ENCODE measurements at places on chromosomes 5 and 9. TPM values are rescaled to one million over a fixed set of nuclear protein-coding genes. Genes with fewer than 3 reads are reported as not detected.

PCDHGB6 gene
- total RNA-seq = 59.8 TPM

TNC gene
- total RNA-seq = 34.5 TPM

NEUROG1 gene
- total RNA-seq = 222 TPM

GLDC gene
- total RNA-seq = 42.9 TPM

TIFAB gene
- total RNA-seq = not detected

CDX1 gene
- not detected for total RNA-seq

FGFR4 gene
- 5.2 TPM for total RNA-seq

PCDHB5 gene
- total RNA-seq = 72.2 TPM
